Mesothelial cell of epicardium (in vitro differentiated cells): ENCODE measurements at places on chromosomes 6 and 20.

DNA sequence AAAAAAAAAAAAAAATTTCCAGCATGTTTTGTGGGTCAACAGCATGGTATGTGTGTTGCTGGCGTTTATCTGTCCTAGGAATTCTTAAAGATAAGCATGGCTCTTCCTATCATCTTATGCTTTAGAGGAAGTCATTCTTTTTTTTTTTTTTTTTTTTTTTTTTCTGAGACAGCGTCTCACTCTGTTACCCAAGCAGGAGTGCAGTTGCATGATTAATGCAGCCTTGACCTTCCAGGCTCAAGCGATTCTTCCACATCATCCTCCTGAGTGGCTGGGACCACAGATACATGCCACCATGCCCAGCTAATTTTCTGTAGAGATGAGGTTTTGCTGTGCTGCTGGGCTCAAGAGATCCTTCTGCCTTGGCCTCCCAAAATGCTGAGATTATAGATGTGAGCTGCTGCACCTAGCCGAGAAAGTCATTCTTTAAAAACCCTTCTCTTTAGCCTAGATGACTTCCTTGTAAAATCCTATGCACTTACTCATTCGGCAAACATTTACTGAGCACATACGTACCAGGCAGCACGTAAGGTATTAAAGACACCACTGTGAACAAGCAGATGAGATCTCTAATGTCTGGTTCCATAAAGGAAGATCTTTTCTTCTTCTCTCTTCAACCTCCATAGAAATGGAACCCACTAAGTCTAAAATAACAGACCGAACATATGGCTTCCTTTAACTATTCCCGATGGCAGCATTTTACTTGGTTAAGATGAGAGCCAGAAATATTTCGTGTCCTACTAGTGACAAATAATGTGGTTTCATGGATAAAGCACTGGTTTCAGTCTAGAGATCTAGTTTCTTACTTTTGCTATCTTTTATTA, 122.4 kb downstream of the RIN2 start:
- peaks cover 17% of the 10 kb centered on the region for H3K36me3 ChIP-seq
- H3K27ac ChIP-seq: no peak overlapping the region
- H3K4me3 ChIP-seq: no peak overlapping the region
- peaks cover 18% of the 10 kb centered on the region for H3K4me1 ChIP-seq
- no peaks in the 10 kb centered on the region for H3K27me3 ChIP-seq
- no peak for DNase-seq

- no peak for DNase-seq
- no peaks in the 10 kb centered on the region for H3K27me3 ChIP-seq
- H3K36me3 ChIP-seq: no peaks in the 10 kb centered on the region
- H3K4me3 ChIP-seq: no peak overlapping the region
- no peak overlapping the region for H3K27ac ChIP-seq
Measured at GRCh38 chr6:72553531-72554511, 68.0 kb upstream of the KCNQ5 start.

GRCh38 chr20:14932040-14932439, 594.6 kb upstream of the FLRT3 start:
- H3K4me1 ChIP-seq: peaks cover 21% of the 10 kb centered on the region
- H3K4me3 ChIP-seq: no peak overlapping the region
- H3K36me3 ChIP-seq: peaks cover 3% of the 10 kb centered on the region

DNA sequence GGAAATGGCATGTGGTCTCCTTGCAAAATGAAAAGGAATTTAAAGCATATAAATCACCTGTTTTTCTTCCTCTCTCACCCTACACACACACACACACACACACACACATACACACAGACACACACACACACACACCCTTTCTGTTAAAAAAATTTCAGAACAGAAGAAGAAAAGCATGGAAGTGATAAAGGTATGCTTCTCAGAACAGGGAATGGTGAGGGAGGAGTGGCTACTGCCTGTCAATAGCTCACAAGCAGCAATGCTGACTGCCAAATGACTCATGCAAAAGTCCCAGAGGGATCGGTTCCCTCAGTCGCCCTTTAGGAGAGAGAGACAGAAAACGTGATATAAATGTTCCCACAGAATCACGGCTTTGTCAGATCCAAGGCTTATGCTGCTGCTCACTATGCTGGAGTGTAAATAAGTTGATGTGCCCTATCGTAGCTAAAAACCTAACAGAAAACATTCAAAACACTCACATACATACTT, 102.6 kb downstream of the IBTK start:
- no peak for DNase-seq
- no peaks in the 10 kb centered on the region for H3K27me3 ChIP-seq
- H3K4me1 ChIP-seq: peaks cover 21% of the 10 kb centered on the region
- H3K4me3 ChIP-seq: no peak overlapping the region
- peak overlapping the region; percentile 57 for H3K27ac ChIP-seq

- no peaks in the 10 kb centered on the region for H3K36me3 ChIP-seq
- H3K27ac ChIP-seq: no peak overlapping the region
- no peak overlapping the region for H3K4me3 ChIP-seq
- no peaks in the 10 kb centered on the region for H3K27me3 ChIP-seq
Measured at GRCh38 chr20:53800883-53801604, 207.4 kb upstream of the ZNF217 start.

DNA sequence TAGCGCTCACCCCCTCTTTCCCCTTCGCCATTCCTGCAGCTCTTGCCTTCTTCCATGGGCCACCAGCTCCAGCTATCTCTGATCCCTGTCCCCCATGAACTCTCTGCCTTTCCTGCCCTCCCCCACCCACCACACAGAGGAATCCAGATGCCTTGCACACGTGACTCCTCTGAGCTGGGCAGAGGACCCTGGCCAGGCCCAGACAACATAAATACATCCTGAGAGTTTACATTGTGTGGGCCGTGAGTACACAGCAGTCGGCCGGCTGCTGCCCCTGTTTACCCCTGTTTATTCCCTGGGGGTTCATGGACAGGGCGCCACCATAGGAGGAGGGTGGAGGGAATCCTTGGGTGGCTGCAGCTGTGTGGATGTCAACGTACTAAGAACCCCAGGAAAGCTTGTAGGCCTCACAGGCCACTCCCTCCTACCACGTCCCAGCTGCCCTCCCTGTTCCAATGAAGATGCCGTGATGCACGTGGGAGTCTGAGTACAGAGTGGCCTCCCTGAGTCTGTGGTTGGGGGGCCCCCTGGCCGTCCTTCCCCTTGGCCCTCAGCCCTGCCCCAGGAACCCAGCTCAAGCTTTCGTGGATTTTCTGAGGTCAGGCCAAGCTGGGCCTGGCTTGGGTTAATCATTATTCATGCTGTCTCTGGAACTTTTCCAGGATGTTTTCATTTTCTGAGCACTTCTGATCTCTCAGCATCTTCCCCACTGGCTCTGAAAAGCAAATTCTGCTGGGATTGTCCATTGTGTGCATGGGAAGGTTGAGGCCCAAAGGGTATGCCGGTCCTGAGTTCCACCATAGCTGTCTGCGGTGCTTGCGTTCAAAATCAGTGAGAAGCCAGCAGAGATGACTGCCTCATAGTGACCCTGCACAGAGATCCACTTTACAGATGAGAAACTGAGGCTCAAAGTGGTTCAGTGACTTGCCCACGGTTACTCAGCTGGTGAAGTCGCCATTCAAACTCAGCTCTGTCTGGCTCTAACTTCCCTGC, 136.3 kb downstream of the MRPL14 start:
- H3K27me3 ChIP-seq: peaks cover 8% of the 10 kb centered on the region
- H3K27ac ChIP-seq: peak overlapping the region; percentile 81
- peaks cover 27% of the 10 kb centered on the region for H3K4me1 ChIP-seq
- no peak overlapping the region for H3K4me3 ChIP-seq
- H3K36me3 ChIP-seq: no peaks in the 10 kb centered on the region

DNA sequence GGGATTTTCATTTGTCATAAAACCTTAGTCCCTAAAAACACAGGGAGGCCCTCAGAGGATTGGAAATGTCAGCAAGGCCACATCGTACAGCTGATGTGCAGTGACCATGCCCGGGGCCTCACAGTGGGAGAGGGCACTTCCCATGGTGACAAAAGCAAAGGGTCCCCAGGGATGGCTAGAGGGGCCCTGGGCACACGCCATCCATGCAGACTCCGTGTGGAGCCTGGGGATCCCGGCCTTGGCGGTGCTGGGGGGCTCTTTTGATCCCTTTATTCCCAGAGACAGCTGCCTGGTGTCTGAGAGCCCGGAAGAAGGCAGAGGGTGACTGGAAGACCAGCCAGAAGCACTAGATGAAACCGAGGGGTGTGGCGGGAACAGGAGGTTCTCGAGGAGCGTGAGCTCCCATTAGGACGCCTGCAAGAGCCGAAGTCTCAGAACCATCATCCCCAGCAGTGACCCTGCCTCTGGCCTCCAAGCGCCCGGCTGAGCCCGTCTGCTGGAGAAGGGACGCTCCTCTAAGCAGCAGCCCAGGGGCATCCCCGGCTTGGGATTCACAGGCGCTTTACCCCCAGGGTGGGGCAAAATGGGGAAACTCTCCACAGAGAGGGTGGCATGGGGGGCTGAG, 49.1 kb upstream of the FRMD1 start:
- no peak overlapping the region for H3K4me3 ChIP-seq
- H3K27ac ChIP-seq: no peak overlapping the region
- peaks cover 16% of the 10 kb centered on the region for H3K27me3 ChIP-seq
- peaks cover 30% of the 10 kb centered on the region for H3K4me1 ChIP-seq
- DNase-seq: no peak
